ENCODE measurements at places on chromosomes 11 and 22. TPM values are rescaled to one million over a fixed set of nuclear protein-coding genes. Genes with fewer than 3 reads are reported as not detected.

DNA sequence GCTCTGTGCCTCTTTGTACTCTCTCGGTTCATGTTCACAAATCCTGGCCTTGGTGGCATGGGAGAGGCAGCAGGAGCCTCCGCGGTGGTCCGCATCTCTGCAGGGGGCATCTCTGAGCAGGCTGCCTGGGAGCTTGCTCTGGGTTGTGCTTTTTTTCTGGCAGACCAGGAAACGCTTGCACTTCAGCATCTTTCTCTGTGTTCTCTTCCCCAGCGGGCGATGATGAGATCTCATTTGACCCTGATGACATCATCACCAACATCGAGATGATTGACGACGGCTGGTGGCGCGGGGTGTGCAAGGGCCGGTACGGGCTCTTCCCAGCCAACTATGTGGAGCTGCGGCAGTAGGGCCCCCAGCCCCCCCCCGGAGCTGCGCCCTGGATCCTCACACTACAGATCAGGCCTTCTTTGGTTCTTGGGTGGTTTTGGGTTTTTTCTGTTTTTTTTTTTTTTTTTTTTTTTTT lies 36.5 kb downstream of the CTTN start:
- no peak for DNase-seq

- no peak for DNase-seq
Measured at GRCh38 chr11:9004183-9004926, 554 bp upstream of the NRIP3 start.

- DNase-seq = peak; percentile 86
Measured at GRCh38 chr11:12884751-12885318, 124.3 kb upstream of the RASSF10 start.

MICAL3 gene
- 94.2 TPM for total RNA-seq

TMEM225 gene
- total RNA-seq = not detected

DNA sequence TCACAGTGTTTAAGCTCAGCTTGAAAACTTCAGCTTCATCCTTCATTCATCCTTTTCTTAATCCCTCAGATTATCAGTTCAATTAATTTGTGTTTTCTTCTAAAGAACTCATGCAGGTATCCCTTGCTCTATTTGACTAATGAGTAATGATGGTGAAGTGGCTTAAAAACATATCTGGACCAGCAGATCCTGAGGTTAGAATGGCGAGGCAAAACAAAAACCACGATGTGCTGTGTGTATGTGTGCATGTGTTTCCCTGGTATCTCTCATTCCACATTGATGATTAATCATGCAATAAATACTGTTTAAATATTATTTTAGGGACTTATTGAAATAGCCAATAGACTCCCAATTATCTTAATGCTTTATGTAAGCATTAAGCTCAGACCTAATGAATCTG lies 437.0 kb downstream of the DYNC2H1 start:
- no peak for DNase-seq

MIAT gene
- 1.2 TPM for total RNA-seq

DNA sequence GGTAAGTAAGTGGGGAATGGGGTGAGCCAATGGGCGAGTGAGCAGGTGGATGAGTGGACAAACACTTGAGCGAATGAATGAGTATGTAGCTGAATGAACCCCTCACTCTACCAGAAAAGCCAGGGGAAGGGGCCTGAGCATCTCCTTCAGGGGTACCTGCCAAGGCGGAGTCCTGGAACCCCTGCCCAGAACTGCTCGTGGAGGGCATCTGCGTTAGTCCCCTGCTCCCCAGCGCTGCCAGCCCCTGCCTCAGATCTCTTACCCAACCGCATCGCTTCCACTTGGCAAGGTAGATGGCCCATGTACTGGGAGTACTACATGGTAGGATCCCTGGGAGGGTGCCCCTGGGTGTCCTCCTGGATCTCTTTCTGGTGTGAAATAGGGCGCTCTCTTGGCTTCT lies 7.4 kb upstream of the ANO1 start:
- DNase-seq = peak; percentile 44

DNA sequence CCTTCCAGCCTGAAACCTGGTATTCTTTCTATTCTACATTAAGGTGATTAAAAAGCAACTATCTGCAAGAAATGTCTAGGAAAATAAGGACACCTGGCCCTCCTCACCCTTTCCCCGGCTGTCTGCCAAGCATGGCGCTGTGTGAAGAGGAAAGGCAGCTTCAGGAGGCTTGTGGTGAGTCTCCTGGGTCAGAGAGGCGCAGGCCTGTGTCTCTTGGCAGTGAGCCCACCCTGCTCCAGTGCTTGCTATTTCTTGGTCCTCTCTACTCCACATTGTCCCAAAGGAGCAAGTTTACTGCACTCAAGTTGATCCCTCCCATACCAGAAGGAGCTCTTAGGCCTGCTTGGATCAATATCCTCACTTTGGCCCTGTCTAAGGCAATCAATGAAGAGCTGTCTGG lies 520.7 kb upstream of the B3GAT1 start:
- no peak for DNase-seq

DNA sequence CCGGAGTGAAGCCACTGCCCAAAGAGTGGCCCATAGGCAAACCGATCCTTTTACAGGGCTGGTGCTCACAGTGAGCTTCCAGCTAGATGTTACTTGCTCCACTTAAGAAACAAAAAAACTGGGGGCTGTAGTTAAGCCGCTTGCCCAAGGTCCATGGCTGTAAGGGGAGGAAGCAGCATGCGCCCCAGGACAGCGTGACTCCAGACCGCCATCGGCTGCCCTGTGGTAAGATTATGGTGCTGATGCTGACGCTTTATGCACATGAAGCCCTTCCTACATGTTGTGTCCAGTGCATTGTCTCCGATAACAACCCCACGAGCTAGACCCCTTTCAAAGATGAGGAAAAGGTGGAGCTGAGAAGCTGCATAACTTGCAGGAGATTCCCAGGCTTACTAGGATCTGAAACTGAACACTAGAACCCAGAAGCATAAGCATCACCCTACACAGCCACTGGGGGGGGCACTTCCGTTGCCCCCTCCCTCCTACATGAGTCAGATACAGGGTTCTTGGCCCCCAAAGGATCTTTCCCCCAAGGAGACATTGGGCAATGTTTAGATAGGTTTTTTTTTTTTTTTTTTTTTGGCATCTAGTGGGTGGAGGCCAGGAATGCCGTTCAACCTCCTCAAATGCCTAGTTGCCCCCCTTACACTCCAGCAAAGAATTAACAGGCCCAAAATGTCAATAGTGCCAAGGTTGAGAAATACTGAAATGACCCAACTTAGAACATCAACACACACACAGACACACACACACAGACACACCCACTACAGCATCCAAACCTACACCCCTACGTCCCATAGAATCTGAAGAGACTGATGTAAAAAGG lies 53.9 kb downstream of the MN1 start:
- peak; percentile 57 for DNase-seq

DNA sequence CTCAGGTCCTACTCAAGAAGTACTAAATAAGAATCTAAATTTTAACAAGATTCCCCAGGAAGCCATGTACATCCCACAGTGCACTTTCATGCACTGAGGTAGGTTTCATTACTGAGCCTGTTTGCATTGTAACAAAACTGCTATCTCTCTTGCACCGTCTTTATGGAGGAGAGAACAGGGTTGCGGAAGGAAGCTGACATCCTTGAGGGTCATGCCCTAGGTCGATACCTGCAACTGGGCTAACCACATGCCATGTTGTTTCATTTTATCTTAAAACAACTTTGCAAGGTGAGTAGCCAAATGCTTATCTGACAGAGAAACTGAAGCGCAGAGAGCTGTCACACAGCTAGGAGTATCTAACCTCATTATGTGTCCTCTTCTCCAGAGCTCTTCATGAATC lies 656.3 kb upstream of the TENM4 start:
- DNase-seq = no peak

DNA sequence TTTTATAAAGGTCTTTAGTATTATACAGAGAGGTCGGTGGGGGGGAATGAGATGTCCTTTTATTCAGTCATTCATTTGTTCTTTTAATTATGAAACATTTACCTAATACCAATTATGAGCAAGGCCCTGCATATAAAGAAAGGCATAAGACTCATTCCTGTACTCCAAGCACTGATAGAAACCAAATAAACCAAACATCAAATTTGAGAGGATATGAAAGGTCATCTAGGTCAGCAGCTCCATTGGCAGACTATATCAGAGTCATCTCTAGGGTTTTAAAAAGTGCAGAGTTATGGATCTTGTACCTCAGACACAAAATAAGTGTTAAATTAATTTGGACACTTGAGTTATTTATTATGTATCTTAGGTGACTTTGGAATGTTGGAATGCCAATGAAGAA lies 71.5 kb downstream of the CASP12 start:
- no peak for DNase-seq

DNA sequence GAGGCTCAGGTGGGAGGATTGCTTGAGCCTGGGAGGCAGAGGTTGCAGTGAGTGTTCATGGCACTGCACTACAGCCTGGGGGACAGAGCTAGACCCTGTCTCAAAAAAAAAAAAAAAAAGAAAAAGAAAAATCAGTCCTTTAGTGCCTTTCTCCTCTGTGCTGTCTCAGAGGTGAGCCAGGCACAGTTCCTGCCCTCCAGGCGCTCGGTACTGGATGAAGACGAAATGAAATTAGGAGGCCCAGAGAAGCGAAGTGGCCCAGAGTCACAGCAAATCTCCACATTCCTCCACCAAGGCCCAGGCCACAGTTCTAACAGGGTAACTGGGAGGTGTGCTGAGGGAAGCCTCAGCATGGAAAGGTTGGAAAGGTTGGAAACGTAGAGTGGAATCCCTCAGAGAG lies 4.9 kb downstream of the PLEKHB1 start:
- no peak for DNase-seq

DNA sequence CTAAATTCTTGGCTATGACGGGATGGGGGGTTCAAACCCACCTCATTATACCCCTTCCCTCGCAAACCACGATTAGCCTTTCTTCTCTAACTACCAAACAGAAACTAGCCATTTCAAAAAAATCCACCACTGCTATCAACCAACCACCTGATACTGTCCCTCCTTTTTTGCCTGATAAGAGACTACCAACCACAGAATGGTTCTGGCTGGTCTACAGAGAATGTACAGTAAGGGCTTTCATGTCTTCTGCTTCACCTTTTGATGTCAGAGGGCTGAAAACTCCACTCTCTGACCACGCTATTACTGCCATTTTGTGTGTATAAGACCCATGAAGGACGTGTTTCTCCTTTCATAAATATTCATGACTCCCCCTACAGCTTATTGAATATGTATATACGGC lies 19.1 kb downstream of the RIC3 start:
- no peak for DNase-seq

NOX4 gene
- total RNA-seq = 11.4 TPM

NUP98 gene
- 83.5 TPM for total RNA-seq

- DNase-seq = peak; percentile 33
Measured at GRCh38 chr22:31605851-31606585, 56.0 kb downstream of the PISD start.

GRCh38 chr11:1930462-1930830 lies 10.9 kb downstream of the TNNT3 start:
- DNase-seq = no peak

RAG1 gene
- total RNA-seq = 0.83 TPM
